AG08396 (cell line): ENCODE measurements at places on chromosomes 11 and 22.

DNA sequence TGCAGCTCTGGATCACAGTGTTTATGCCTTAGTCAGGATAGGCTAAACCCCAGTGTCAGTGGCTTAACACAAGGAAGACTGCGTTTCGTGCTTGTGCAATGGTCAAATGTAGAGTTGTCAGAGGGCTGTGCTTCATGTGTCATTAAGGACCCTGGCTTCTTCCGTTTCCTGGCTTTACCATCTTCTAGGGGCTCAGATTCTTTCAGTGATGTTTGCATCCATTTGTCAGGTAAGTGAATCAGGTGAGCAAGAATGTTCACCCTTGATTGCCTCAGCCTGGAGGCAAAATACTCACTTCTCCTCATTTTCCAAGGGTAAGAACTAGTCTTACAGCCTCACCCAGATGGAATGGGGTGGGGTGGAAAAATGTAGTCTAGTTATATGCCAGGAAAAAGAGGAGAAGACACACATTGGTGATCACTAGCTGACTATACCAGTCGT lies 20.5 kb upstream of the AMOTL1 start:
- no peak for DNase-seq

DNA sequence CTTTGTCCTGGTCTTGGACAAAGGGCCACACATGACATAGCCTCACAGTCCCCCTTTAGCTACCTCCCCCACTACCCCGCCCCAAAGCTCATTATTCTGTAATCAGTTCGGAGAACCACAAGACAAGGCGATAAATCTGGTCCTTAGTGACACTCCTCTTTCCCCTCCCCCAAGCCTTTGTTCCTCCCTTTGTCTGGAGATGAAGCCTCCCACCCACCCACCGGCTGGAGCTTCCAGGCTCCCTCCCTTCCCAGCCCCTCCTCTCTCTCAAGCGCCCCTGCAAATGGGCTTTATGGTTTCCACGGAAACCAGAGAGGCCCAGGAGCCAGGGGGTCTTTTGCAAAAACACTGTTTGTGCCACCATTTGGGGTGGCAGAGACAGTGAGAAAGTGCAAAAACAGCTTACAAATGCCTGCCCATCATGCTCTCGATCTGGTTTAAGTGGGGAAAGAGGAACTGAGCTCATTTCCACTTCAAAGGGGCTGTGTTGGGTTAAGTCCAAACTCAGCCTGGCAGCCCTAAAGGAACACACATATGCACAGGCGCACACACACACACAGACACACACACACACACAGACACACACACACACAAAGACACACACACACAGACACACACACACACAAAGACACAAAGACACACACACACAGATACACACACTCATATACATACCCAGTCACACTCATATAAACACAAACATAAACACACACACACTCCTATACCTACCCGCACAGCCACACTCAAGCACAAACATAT lies 23.5 kb downstream of the APLNR start:
- no peak for DNase-seq

- no peak for DNase-seq
Observed at GRCh38 chr22:23103199-23103954, 33.1 kb downstream of the GNAZ start.

DNA sequence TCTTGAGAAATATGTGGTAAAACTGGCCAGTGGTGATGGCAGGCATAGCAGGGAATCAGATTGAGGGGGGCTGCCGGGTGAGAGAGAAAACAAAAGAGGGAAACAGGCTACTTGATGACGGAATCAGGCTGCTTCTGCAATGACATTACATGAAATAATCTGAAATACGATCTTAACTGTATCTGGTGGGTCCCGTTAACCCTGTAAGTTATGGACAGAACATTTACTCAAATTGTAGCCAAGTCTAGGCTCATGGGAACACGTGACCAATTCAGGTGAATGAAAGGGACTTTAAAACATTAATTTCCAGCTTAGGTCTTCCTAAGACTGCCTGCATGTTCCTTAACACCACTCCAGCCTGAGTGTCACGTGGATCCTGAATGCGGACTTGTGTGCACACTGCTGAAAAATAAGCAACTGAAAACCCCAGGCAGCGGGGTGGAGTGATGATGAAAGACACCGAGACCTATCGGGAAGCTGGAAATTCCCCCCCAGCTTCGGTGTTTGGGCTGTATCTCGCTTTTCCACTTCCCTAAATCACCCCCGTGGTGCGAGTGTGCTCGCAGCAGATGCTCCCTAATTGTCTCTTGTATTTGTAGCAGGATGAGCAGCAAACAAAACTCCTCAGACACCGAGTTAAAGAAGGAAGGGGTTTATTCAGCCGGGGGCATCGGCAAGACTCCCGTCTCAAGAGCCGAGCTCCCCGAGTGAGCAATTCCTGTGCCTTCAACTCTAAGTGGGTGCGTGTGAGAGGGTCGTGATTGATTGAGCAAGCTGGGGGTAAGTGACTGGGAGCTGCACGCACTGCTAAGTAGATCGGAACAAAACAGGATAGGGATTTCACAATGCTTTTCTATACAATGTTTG lies 145.0 kb upstream of the GRK3 start:
- DNase-seq: no peak

- no peak for DNase-seq
Observed at GRCh38 chr11:13228572-13228971, 49.0 kb upstream of the BMAL1 start.

DNA sequence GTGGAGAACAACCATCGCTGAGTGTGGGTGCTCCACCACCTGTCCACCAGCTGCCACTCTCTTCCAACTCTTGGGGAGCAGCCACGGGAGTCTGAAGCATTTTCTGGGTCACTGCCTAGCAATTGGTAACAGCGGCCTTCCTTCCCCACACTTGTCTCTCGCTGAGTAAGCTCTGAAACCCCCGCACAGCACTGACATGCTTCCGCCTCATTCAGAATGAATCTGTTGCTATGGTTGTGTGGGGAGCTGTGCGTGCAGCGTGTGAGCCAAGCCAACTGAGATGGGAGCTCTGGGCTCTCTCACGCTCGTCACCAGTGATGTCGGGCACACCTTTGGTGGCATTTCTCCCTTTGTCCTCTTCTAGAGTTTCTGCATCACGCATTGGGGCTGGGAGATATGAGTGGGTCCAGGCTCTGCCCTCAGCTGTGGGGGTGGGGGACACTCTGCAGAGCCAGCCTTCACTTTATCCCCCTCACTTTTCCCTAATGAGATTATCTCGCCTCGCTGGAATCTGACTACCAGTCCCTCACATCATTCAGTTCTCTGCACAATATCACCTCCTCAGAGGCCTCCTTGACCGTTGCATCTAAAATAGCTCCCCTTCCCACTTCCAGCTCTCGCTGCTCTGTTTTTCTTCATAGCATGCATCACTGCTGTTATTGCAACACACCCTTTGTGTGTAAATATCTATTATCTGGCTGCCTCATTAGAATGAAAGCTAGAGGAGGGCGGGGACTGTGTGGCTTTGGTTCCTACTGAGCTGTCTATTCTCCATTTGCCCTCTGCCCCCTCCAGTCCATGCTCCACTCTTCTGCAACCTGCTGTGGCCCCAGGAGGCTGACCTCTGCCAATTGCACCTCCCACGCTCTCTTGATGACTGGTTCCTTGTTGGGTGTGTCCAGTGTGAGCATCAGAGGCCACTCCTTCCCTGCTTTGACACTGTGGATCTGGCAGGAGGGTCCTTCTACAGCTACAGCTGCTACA lies 569.9 kb upstream of the CADM1 start:
- no peak for DNase-seq

- no peak for DNase-seq
Observed at GRCh38 chr11:131544591-131544990, 174.2 kb downstream of the NTM start.

DNA sequence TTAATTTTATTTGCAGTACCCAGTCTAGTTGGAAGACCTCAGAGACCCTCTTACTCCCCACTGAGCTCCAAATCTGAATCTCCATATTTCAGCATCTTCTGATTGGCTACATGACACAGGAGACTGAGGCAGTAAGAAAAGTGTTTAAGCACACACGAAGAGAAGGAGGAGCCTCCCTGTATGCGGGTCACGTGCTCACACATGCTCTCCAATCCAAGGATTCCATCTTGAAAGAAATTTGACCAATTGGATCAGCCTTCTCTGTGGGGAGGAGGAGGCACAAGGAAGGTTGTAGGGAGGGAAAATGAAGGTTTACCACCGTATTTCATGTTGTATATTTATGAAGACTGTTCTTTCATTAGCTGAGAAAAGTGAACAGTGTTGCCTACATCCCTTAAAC lies 1.2 kb downstream of the OR6T1 start:
- DNase-seq: no peak

- no peak for DNase-seq
Observed at GRCh38 chr11:35853971-35854370, 89.9 kb upstream of the LDLRAD3 start.

DNA sequence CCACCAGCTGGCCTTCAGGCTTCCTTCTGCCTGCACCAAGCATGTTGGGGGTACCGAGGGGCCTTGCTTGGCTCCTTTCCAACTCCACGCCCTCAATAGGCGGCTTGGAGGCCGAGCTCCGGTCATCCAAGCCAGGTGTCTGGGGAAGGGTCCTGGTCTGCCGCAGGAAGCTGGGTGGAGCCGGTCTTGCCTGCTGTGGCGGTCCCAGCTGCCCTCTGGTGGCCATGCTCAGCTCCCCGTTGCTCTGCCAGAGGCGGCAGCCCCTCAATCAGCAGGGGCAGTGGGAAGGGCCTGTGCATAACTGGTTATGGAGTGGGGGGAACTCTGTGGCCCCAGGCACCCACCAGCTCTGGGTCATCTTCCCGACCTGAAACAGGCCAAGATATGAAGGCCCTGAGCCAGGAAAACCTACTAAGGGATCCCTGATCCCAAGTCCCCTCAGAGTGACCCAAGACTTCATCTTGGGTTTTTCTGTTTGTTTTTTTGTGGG lies 3.2 kb downstream of the ARVCF start:
- peak; percentile 75 for DNase-seq

DNA sequence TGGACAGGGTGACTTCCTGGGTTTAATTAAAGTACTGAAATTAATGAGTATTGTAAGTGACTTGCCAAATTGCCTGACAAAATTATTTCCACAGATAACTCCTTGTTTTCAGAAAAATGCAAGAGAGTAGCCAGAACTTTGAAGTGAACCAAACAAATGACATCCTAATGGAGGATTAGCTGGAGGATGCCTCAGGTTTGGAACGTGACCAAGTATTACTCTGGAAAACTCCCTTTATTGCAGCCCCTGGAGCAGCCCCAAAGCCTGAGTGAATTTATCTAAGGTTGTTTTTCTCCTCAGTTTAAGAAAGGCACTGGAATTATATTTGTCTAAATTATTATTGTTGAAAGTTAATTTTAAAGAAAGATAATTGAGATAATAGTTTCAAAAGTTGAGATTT lies 343.6 kb upstream of the MTNR1B start:
- DNase-seq: no peak

DNA sequence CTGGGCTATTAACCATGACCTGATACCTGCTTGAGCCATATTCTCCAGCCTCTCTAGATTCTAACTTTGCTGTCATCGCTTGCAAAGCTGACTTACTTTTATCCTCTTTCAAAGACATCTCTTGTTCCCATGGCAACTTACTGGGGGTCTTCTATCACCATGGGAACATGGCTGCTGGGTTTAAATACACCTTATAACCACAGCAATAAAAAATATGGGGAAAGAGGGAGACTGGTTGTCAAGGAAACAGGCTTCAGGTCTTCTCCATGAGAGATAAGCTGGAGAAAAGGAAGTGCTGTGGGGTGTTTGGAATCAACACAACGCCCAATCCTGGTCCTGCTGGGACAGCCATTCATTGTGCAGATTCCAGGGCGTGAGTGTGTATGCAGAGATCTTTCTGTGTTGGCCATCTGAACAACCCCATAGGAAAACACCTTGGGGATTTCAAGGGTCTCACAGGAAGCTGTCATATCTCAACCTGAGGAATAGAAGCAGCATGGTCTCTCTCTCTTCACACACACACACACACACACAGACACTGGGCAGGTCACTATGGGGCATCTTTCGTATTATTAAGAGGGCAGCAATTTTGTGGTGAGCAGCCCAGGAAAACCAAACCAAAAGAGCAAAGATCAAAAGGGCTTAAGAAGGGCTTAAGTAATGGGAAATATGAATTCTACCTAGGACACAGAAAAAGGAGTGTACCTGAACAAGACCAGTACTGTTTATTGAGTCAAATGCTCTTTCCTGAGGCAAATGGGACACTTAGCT lies 344.7 kb upstream of the NCAM1 start:
- no peak for DNase-seq

GRCh38 chr11:109241988-109242536 lies 179.9 kb upstream of the C11orf87 start:
- no peak for DNase-seq

- peak; percentile 58 for DNase-seq
Observed at GRCh38 chr11:66479394-66480116, 679 bp upstream of the DPP3 start.

DNA sequence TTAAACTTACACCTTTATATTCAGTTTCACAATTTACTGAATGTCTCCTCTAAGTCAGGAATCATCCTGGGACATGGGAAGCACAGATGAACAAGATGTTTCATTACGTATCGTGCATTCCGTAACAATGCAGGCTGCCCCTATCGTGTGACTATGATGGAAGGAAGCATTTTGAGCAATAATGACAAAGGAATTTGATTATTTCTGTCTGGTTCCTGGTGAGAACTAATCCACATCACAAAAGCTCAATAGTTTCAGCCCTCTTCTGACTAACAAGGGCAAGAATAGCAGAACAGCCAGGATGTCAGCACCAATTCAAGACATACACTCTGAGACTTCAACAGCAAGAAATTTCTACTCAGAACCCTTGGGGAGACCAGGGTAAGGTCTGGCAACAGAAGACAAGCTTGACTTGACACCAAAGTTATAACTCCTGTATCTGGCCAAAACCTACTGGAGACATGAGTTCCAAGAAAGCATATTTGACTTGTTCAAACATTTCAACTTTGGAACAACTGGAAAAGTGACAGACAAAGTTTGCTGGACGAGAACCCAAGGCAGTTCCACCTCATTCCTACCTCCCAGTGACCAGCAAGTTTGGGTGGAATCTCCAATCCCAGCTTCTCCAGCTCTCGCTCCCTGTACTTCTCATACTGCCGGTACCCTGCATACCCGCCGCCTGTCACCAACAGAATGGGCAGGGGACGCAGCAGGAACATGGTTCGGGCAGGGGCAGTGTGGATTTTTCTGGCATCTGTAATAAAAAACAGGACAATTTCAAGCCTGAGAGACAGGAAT lies 14.3 kb downstream of the PISD start:
- no peak for DNase-seq

DNA sequence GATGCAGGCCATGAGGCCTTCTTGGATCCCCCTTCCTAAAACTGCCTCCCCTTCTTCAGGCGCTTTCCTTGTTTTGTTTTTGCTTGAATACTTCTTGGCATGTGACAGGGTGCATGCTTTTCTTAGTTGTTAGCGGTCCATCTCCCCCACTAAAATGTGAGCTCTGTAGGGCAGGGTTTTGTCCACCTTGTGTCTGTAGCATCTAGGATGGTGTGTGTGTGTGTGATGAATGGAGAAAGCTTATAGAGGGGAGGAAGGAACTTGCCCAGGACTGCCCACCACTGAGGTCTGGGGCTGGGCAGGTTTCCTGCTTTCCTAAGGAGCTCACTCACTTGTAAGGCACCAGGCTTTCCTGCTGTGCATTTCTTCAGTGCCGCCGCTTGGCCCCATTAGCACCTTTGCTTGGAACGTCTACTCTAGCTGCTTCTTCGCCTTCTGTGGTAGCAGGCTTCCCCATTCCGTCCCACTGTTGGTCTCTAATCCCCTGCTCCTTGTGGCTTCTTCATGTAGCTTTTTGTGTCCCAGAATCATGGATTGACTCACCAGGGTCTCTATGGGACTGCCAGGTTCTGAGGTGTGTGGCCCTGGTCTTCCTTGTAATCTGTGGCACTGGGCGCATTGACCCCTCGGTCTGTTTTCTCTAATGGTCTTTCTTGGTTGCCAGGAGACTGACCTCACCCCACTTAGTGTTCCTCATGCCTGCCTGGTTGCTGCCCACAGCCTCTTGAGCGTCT lies 3.3 kb downstream of the DGCR8 start:
- no peak for DNase-seq
